Posterior cingulate gyrus (tissue), 11 donors: ENCODE measurements at places on chromosomes 5 and 9.

DNA sequence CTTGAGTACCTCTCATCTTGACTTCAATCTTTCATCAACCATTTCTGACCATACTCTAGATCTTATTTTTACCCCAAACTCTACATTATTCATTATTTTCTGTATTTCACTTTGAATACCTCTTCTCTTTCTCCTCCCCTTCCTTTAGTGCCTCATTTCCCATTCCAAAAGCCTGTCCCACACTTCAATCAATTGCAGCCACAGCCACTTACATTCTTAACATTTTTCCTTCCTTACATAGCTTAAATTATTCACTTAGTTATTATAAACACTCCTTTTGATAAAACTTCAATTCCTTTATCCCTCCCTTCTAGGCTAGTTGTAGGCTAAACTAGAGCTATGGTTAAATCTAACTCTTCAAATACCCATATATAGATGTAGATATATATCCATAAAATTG, 344.0 kb downstream of the PRR16 start:
- DNase-seq = no peak

- no peak for DNase-seq
These were observed 57.3 kb downstream of the FGF18 start for GRCh38 chr5:171476701-171477100.

GRCh38 chr9:118962426-118962825, 406.8 kb downstream of the BRINP1 start:
- DNase-seq = no peak

DNA sequence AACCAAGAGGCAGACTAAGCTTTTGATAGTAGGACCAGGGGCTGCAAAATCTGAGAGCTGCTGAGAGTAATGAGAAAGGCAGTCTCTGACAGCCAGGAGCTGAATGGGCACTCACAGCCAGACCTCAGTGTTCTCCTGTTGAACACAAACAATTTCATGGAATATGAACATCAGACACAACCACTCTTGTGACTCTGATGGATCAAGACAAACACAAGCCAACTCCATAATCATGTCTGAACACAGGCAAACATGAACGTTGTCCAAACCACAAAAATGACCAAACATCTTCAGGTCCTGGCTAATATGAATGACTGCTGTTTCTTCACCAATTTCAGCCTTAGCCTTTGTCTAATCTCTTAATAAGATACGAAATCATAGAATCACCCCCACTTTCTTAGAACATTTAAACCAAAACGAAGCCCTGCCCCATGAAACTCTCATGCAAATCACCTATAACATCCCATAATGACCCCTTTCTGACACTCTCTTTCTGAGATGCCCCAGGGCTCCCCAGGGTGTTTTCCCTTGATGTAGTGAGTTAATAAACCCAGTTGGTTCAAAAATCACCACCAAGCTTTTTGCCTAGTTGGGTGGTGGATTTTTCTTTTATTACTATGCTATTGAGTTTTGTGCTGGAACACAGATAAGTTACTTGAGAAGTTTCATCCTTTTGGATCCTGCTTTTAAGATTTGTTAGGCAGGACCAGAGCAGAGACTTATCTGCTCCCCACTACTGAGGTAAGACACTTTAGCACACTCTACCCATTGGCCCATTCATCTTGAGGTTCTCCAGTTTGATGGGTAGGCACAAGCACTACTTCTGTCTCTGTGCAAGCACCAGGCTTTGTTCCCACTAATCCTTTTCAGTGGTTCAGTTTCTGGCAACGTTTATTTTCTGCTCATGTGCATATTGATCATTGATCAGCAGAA, 5.9 kb upstream of the ERAP2 start:
- DNase-seq = no peak

DNA sequence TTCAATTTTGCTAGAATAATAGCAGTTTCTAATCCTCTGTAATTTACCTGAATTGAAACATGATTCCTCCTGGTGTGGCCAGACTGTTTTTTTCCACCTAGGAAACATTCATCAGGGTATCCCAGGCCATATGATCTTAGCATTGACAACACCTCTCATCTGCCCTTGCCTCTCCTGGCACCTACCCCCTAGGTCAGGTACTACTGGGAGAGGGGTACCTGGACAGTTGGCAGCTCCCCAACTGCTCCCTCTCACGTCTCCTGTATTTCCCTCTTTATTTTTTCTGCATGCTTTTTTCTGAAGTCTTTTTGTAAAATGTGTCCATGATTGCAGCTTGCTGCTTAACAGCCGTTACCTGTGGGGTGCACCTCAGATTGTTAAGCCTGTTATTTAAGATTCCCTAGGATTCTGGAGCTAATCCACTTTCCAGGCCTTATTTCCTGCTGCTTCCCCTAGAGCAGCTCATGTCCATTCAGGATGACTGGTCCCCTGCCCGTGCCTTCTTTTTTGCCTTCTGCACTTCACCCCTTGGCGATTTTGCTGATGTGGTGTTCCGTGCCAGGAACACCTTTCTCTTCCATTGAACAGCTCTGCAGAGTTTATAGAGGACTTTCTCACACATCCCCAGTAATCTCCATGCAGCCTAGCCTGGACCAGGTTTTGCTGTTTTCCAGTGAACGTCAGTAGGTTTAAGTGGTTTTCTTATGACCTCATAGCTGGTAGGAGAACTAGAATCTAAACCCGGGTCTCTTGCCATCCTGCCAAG, 33.6 kb downstream of the SNX30 start:
- DNase-seq = no peak

DNA sequence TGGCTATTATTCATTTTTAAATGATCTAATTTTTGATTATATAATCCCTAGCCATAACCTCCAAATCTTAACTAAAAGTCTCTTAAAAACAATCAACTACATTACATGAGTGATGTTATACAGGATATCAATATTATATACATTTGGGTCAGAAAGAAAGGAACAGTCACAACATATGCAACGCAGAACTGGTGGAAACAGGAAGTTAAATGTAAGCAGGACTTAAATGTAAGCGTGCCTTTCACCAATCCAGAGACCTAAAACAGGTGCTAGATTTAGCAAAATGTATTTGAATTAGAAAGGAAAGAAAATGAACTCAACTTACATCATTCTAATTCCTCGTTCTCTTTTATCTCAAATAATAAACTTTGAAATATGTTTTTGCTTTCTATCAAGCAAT, 738.5 kb downstream of the PTPRD start:
- DNase-seq = no peak

- DNase-seq = no peak
These were observed 298.5 kb upstream of the CD180 start for GRCh38 chr5:67495072-67495471.

DNA sequence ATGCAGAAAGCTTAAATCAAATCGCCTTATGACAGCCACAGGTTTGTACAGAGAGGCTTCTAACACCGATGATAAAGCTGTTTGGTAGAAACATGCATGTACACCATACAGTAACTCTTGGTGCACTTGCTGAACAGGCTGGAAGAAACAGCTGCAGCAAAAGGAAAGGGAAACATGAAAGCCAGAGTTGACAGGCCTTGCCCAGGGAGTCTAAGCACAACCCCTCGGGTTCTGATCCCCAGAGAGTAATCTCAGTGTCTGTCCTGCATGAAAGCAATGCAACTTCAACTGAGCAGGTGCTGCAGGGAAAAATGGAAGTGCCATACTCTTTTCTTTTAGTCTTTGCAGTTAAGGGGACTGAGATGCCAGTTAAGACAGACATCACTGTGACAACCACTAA, 419.9 kb downstream of the BNC2 start:
- DNase-seq = no peak

DNA sequence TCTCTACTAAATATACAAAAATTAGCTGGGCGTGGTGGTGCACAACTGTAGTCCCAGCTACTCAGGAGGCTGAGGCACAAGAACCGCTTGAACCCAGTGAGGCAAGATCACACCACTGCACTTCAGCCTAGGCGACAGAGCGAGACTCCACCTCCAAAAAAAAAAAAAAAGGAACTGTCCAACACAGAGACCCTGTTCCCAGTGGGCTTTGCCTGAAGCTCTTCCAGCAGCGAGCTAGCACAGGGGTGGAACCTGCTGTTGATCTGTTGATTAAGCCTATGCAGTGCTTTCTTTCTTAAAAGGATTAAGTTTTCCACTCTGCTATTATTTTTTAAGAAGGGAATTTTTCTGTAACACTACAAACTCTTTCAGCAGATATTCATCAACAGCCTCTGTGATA, 171.0 kb upstream of the TUT7 start:
- no peak for DNase-seq
